Fibroblast of skin of abdomen (primary cell): ENCODE measurements at places on chromosomes 6 and 20.
A peak's percentile ranks its signal among the peaks of the same experiment; 100 is the strongest.

DNA sequence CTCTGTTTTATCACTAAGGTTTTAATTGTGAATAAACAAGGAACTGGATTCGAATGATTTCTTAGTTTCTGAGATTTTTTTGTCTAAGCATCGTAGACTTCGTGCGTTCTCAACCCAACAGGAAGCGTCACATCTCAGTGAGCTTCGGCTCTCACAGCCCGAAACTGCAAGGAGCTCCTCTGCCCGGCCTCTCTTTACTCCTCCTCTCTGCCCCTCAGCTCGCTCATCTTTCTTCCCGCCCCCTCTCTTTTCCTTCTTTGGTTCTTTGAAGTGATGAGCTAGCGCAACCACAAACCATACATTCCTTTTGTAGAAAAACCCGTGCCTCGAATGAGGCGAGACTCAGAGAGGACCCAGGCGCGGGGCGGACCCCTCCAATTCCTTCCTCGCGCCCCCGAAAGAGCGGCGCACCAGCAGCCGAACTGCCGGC, 480 bp upstream of the NT5E start:
- DNase-seq, result peak; percentile 89

DNA sequence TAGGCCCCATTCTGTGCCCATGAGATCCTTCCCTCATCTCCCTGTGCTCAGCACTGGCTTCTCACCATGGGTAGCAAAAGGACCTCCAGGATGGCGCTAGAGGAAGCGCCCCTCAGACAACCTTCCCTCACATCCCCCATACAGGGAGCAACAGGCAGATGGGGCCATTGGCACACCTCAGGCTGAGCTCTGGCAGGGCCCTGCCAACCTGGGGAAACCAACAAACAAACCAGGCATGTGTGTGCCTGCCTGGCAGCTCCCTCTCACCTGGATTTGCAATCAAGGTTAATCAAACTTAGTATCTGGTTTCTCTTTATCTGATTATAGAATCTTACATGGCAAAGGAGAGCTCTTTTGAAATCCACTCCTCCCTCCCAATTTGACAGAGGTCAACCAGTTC, 134.9 kb downstream of the SLC23A2 start:
- DNase-seq, result no peak

DNA sequence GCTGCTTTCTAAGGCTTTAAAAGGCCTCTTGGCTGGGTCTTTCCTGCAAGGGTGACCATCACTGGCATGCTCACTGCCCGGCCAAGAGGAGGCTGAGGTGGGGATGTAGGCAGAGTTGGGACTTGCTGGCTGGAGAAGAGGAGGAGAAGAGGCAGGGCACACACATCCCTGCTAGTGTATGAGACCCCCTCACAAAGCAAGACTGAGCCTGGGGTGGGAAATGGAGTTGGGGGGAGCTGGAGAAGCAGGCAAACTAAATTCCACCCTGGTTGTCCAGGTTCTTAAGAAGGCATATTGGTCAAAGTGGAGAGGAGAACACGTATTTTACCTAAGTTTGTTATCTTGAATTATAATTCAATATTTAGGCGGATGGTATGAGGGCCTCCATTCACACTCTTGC, 1.7 kb upstream of the KIZ start:
- no peak for DNase-seq

DNA sequence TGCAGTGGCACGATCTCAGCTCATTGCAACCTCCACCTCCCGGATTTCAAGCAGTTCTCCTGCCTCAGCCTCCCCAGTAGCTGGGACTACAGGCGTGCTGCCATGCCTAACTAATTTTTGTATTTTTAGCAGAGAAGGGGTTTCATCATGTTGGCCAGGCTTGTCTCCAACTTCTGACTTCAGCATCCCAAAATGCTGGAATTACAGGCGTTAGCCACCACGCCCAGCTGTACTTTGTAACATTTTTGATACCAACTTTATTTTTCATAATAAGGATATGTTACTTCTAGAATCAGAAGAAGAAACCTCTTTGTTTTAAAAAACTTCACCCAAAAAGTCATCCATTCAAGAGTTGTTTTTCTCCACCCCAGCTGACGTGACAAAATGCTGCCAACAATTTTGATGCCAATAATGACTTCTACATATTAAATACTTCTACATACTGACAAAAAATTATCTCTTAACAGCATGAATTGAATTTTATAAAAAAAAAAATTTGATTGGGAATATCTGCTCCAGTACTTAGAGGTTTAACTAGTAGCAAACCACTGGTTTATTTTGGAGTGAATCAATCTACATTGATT, 22.5 kb upstream of the PRIM2 start:
- DNase-seq, result no peak

DNA sequence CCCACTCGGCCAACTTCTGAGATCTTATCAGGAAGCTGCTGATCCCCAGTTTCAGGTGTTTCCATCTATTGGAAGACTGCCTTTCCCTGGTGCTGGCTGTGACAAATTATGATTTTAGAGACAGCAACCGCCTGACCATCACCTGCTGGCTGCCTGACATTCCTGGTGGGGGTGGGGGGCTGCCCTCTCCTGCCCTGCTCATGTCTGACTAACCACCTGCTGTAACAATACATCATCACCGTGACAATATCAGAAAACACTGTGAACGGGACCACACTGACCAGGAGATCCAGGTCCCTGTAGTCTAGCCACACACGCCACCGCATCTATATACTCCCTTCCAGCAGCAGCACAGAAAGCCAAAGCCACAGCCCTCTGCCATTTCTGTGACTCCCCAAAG, 537.5 kb downstream of the QKI start:
- no peak for DNase-seq

DNA sequence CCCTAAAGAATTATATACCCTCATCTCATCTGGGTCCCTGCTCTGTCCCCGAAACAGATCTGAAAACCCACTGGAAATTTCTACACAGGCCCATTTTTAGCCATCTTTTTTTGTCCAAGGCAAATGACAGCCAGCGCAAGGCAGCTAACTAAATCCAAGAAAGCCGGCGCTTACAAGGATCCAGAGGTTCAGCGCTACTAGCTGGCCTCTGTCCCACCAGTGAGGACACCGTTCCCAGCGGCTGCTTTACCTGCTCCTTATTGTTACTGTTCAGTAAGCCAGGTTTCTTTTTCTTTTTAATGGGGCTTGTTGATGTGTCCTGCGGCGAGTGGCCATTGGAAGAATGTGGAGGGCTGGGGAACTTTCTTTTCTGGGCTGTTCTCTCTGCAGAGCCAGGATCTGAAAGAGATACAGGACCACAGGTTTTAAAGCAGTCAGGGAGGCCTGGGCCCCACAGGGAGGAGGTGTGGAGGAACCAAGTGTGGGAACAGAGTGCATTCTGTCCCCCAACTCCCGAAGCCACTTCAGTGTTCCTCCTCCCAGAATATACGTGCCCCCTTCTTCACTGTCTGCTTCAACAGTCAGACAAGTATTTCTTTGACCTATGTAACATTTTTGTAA, 46.6 kb downstream of the ZMYND8 start:
- no peak for DNase-seq

GRCh38 chr6:109966299-109966698, 11.8 kb upstream of the GPR6 start:
- DNase-seq, result no peak

GRCh38 chr6:43853066-43853650, 83.1 kb downstream of the VEGFA start:
- no peak for DNase-seq

DNA sequence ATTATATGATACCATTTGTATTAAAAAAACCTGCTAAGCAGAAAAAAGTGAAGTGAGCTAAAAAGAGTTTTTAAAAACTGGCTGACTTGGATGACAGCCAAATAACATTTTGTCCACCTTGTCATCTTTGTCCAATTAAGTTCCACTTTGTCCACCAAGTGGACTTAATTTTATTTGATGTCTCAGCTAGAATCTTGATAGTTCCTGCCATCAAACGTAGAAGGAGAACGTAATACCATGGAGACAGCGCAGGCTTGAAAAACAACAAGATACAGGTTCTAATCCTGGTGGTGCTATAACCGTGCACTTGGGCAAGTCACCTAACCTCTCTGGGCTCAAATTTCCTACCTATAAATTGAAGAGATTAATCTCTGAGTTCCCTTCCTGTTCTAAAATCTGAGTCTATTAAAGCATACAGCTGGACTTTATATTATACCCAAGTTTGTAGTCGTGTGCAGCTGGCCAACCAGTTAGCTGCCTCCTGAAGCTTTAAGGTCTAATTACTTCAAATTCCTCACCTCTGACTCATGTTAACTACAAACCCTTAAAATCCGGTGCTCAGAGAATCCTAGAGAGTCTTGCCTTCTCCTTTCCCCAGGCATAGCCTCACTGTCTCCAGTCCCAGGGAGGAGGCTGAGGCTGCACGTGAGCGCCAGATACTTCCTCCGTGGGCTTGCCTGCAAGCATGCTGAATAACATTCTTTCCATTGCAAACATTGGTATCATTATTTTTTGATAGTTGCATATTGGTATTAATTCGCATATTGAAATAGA, 16.8 kb downstream of the TMEM244 start:
- DNase-seq, result peak; percentile 79

- DNase-seq, result peak; percentile 47
Measured at GRCh38 chr6:159828074-159828473, 28.0 kb downstream of the PNLDC1 start.

DNA sequence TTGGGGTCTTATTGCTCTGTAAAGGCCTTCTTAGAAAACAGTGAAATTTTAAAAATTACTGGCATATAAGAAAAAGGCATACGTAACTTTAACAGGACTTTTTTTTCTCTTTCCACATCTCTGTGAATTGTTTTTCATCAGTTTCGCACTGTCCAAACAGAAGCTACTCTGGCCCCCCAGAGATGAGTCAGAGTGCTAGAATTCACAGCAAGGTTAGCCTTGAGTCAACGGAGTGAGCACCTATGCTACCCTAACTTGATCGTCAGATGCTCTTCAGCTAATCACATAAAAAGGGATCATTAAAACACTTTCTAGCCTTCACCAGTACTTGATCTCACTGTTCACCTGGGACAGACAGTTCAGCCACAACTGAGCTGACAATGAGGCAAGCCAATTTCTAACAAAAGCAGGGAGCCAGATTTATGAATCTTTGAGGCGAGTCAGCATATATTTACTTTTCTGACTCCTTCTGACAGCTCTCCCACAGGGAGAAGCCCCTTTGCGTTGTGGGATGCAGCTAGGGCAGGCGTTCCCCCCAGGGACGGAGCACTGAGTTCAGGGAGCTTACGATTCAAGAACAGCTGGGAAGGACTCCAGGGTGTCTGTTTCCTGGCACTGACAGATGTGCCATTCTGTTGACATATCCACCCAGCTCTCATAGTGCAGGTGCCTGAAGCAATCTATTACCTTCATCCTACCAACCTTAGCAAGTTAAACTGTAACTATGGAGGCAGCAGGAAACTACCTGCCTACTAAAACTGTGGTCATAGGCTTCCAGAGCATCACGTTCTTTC, 46.4 kb upstream of the SPDEF start:
- DNase-seq, result no peak

DNA sequence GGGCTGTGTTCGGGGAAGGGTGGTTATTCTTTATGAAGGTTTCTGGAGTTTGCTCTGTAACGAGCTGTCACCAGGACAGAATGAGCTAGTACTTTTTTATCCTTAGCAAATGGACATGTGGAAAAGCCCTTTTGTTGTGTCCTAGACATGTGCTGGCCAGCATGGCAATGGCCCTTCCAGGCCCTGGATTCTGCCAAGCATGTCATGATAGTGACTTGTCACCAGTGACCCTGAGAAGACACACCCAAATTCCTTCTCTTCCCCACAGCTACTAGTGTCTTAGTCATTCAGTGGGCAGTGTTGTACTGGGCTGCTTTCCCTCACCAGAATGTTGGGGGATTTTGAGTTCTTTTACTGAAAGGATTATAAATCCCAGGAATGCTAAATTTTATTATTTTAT, 74.0 kb upstream of the XRN2 start:
- peak; percentile 4 for DNase-seq

DNA sequence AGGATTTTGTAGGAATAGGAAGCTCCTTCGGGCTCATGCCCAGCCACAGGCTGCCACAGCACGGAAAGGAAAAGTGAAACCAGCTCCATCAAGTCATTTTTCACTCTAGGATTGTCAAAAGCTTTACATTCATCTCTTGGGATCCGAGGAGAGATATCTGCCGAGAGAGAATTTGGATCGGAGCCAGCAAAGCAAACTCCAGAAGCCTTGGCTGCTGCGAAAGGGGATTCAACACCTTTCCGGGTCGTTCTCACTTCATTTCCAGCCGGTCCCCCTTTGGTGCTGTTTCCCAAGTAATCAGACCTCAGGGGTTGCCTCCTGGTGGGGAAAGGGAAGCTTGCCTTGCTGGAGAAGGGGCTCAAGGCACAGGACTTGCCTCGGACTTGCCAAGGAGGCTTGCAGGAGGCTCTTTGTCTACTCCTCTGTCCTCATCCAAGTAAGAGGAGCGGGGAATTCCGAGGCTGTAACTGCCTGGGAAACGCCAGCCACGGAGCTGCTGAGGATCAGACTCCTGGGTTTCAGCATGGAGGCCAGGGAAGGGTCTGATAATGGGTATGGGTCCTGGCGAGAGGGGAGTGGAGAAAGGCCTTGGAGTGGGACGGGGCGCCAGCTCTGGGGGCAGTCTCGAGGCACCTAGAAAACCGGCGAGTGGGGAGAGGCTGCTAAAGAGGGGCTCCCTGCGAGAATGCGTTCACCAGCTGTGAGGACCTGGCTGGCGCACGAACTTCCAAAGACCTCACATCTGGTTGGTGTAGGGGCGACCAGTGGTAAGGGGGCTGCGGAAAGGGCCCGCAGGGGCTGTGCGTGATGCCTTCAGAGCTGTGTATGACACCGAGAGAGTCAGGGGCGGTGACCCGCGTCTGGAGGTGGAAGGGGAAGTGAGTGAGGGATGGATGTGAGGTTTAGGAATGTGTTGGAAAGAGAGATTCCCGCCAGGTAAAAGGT, 702 bp downstream of the ETV7 start:
- DNase-seq, result peak; percentile 52

DNA sequence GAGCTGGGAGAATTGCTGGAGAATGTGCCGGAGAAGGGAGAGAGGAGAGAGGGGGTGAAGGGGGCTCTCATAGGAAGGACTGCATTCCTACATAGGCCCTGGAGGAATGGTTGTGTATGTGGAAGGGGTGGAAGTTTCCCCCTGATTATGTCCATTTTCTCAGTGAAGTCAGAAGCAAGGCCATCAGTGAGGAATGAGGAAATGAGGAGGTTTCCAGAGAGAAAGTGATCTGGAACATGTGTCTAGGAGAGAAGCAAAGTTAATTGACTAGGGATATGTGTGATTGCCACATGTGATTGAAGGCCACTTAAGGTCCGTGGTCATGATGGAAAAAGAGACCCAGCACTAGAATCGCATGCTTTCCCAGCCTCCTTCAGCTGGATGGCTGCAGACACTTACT, 42.3 kb downstream of the TBPL1 start:
- DNase-seq, result no peak

- no peak for DNase-seq
Measured at GRCh38 chr6:37845930-37846329, 26.4 kb downstream of the ZFAND3 start.

- peak; percentile 54 for DNase-seq
Measured at GRCh38 chr20:50464026-50464724, 46.0 kb upstream of the PTPN1 start.

DNA sequence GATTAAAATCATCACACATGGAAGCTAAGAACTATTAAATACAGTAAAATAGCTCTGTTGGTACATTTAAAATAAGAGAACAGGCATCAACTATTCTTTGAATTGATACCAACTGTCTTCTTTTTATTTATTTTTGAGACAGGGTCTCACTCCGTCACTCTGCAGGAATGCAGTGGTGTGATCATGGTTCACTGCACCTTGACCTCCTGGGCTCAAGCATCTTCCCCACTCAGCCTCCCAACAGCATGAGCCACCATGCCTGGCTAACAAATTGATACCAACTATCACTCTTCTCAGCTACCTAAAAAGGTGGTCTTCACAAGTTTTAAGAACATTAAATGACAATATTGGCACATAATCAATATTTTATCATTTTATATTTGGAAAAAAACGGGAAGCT, 7.8 kb upstream of the PNISR start:
- DNase-seq, result no peak
